ENCODE measurements at places on chromosomes 2 and 18.
A peak's percentile ranks its signal among the peaks of the same experiment; 100 is the strongest.

DNA sequence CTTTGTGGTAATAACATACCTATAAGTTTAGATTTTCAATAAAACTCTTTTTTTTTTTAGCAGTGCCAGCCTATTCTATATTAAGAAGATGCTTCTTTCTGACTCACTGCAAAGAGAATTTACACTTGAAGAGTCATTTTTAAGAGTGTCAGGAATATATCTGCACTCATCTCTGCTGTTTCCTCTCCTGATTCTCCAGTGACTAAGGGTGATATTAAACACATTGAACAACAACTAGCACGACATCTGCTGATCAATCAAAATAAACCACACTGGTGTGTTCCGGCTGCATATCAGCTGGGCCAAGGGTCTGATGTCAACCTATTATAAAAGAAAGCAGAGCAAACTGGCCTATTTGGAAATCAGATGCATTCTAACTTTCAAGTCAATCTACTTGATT lies 15.0 kb downstream of the RAB27B start:
- peak; percentile 10 for DNase-seq

DNA sequence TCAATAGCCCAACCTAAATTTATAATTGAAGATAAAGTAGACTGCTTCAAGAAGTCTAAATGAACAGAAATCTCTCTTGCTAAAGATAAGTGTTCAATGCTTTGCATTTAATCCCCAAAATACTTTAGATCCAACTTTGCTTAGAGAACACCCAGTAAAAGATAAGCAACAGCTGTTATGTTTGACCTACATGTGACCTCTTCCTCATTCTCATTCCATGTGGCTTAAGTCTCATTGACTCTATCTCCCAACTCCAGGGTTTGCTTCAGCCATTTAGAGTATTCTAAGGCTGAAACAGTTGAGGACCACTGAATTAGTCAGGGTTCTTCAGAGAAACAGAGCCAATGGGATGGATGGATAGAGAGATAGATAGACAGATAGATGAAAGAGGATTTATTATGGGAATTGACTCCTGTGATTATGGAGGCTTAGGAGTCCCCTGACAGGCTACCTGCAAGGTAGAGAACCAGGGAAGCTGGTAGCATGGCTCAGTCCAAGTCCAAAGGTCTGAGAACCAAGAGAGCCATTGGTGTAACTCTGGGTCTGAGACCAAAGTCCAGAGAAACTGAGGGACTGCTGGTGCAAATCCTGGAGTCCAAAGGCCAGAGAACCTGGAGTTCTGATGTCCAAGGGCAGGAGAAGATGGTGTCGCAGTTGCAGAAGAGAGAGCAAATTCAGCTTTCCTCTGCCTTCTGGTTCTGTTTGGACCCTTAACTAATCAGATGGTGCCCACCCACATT lies 32.1 kb downstream of the CRYGD start:
- DNase-seq = no peak

- DNase-seq = no peak
Observed at GRCh38 chr2:113160962-113161361, 12.8 kb upstream of the PSD4 start.

DNA sequence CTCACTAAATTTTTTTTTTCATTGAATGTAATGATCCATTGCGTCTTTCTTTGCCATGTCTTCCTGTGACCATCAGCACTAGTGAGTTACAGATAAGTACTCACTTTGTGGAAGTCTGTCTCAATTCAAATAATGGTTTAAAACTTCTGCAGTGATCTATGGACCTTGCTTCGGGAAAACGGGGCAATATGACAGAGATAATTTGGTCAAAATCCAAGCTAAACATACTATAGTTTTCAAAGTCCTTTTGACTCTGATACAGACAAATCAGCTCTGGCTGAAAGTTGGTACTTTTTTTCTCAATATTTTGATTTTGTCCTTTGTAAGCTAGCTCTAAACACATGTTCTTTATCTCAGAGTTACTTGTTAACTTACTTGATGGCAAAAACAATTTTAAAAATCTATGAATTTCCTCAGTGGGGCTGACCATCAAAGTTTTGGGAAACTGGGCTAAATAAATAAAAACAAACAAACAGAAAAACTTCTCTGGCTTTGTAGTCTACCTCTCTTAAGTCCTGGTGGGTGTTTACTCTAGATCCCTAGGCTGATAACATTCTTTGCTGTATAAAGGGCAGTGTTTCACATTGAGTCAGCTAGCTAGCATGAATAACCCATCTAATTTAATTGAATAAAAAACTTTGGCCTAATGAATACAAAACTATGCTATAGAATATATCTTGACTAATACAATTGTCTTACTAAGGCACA lies 327.6 kb downstream of the RDH14 start:
- DNase-seq = peak; percentile 3

GRCh38 chr2:56583796-56584315 lies 400.1 kb downstream of the CCDC85A start:
- DNase-seq = no peak

DNA sequence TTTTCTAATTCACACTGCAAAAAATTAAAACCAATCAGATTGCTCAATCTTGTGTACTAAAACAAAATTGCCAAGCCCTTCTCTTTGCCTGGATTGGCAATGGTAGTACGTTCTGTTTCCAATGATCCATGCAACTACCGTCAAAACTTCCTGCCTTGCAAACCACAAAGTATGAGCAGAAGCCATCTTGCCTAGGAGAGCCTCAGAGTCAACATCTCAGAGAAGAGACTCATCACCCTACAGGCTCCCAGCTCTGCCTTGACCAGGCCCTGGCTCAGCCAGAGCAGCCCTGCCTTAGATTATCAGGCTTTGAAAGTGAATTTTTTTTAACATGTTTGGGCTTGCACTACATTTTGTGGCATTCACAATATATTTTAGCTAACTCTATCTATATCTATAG lies 574.1 kb downstream of the SATB2 start:
- no peak for DNase-seq

- DNase-seq = no peak
Observed at GRCh38 chr2:135099802-135100483, 47.9 kb downstream of the RAB3GAP1 start.

GRCh38 chr2:199449956-199450355 lies 7.8 kb downstream of the SATB2 start:
- no peak for DNase-seq

DNA sequence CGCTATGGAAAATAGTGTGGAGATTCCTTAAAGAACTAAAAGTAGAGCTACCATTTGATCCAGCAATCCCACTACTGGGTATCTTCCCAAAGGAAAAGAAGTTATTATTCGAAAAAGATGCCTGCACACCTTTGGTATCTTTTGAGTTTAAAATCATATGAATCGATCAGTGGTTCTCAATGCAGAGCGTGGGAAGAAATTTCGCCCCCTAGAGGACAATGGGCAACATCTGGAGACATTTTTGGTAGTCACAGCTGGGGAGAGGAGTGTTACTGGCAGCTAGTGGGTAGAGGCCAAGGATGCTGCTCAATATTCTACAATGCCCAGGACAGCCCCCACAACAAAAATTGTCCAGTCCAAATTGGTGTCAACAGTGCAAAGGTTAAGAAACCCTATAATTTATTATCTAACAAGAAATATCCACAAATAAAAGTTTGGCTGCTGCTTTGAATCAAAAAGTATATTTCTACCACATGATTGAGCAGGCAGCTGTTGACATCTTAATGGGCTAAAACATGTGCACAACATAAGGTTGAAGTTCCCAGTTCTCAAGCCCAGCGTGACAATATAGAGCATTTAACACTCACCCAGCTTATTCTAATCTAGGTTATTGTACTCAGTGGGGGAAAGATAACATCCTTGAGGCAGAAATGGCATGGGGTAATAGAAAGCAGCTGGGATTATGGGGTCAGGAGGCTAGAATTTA lies 425.7 kb downstream of the LRATD1 start:
- no peak for DNase-seq

GRCh38 chr2:206693399-206694137 lies 24.6 kb downstream of the DYTN start:
- DNase-seq = peak; percentile 81
